ENCODE measurements at places on chromosomes 3 and 15.

DNA sequence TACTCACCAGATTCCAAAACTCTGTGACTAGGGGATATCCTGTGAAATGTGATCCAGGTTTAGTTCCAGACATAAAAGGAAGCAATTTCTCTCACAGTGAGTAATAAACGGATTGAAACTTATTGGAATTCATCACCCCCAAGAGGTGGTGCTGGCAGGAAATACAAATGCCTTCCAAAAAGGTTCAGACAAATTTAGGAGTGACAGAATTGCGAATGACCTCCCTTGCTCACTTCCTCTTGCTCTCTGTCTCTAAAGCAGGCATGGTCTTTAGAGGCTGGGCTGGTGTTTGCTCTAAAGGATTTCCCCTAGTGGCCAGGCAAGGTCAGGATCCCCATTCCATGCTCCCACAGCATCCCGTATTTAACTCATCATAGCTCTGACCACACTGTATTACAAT, 449.4 kb upstream of the PPP2R3A start:
- DNase-seq = no peak

DNA sequence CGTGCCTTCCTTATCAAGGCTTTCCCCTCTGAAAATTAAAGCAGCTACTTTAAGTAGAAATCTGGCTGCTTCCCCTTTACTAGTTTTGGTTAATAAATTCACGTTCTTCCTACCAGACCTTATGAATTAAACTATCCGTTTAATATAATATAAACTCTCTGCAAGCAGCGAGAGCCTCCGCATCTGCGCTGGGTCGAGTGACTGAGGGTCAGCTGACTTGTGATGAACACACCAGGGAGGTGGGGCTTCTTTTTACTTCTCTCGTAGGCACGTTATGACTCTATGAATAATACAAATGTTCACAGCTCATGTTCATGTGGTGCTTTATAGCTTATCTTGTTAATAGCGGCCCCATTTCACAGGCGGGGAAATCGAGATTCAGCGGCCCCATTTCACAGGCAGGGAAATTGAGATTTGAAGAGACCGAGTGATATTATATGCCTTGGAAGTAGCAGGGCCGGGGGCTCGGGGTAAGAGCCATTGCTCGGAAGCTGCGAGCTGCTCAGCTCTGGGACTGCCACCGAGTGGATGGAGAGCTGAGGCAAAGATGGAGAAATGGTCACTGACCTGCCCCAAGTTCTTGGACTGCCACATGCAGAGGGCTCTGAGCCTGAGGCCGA, 8.3 kb downstream of the MUC4 start:
- no peak for DNase-seq

DNA sequence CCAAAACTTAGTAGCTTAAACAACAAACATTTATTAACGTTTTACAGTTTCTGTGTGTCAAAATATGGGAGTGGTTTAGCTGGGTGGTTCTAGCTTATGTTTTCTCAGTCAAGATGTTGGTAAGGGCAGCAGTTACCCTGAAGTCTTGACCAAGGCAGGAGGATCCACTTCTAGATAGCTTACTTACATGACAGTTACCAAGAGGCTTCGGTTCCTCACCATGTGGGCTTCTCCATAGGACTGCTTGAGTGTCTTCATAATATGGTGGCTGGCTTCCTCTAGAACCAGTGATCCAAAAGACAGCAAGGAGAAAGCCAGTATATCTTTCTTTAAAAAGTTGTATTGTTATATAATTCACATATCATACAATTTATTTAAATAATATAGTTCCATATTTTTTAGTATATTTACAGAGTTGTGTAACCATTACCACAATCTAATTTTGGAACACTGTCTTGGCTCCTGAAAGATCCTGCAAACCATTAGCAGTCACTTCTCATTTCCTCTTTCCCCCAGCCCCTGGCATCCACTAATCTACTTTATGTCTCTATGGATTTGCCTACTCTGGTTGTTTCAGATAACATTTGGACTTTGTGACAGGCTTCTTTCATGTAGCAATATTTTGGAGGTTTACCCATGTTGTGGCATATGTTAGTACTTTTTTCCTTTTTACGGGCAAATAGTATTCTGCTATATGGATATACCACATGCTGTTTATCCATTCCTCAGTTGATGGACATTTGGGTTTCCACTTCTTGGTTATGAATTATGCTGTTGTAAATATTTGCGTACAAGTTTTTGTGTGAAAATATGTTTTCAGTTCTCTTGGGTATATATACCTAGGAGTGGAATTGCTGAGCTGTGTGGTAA, 33.3 kb downstream of the MAPK6 start:
- no peak for DNase-seq

- no peak for DNase-seq
These were observed 1.7 kb downstream of the SPATA12 start for GRCh38 chr3:57062101-57062631.

- DNase-seq = no peak
These were observed 88.8 kb downstream of the SENP7 start for GRCh38 chr3:101423984-101424888.

DNA sequence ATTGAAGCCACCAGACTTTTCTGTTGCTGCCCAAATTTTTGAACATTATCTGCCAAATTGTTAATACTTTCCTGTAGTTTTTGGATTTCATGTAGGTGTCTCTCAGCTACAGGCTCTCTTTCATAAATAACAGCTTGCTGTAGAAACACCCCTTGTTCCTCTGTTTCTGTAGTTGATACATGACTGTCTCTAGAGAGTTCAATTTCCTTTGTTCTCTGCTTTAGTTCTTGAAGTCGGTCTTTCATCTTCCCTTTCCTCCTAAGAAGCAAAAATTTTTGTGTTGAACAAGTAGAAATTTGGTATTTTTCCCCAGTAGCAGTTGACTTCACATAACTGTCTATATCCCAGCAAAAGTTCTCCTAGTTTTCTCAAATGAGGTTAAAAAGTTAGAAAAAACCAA, 13.4 kb downstream of the STX19 start:
- no peak for DNase-seq

All from stimulated activated CD8-positive, alpha-beta memory T cell treated with anti-CD3 and anti-CD28 coated beads, Interleukin-4, amount 100 ng/mL, for 48 hours (primary cell).